Right renal pelvis (tissue), 4 donors: ENCODE measurements at places on chromosomes 11 and 22. TPM values are rescaled to one million over a fixed set of nuclear protein-coding genes. Genes with fewer than 3 reads are reported as not detected.

GRCh38 chr11:98834776-98835175 lies 186.0 kb upstream of the CNTN5 start:
- no peak for DNase-seq

- DNase-seq: no peak
Measured at GRCh38 chr22:37734964-37735451, 38.2 kb downstream of the TRIOBP start.

GRCh38 chr22:39317084-39317774 lies 2.2 kb downstream of the RPL3 start:
- no peak for DNase-seq

The POU2F3 gene
- polyA plus RNA-seq: 0.60 TPM

GRCh38 chr11:83723999-83724398 lies 437.8 kb upstream of the CCDC90B start:
- DNase-seq: no peak

- DNase-seq: no peak
Measured at GRCh38 chr11:83611600-83611999, 325.4 kb upstream of the CCDC90B start.

- DNase-seq: no peak
Measured at GRCh38 chr11:12930850-12931249, 78.3 kb upstream of the RASSF10 start.

- DNase-seq: no peak
Measured at GRCh38 chr11:27910186-27910931, 197.6 kb downstream of the KIF18A start.

DNA sequence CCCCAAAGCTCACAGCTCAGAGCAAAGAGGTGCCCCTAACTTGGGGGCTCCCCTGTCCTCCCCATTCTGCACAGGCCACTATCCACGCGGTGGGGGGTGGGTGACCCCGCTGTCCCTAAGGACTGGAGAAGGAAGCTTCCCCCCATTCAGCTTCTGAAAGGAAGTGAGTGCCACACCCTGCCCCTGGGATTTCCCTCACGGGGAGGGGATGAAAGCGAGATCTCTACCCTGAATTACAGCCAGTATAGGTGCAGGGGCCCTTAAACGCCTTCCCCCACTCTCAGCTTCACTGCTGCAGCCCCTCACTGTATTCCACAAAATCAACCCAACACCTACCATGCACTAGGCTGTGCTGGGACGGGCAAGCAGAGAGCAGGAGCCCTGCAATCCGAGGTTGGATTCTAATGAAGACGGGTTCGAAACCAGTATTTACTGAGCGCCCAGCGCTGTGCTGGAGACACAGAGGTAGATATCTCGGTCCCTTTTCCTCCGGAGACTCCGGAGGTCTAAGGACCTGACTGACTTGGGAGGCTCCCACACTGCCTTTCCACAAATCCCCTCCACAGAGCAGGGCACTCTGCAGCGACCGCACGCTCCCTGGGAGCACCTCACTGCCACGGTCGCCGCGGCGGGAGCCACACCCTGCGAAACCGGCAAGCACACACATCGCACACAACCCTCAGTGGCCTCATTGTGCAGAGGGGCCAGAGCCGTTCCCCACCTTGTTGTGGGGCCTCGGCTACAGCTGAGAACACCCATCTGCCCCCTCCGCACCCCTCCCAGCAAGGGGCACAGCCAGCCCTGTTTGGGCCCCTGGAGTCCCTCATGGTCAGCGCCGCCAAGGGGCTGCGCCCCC lies 1.8 kb downstream of the AHNAK start:
- DNase-seq: no peak

The TEX12 gene
- polyA plus RNA-seq: not detected

The PRG3 gene
- polyA plus RNA-seq: not detected

The PNPLA5 gene
- not detected for polyA plus RNA-seq

DNA sequence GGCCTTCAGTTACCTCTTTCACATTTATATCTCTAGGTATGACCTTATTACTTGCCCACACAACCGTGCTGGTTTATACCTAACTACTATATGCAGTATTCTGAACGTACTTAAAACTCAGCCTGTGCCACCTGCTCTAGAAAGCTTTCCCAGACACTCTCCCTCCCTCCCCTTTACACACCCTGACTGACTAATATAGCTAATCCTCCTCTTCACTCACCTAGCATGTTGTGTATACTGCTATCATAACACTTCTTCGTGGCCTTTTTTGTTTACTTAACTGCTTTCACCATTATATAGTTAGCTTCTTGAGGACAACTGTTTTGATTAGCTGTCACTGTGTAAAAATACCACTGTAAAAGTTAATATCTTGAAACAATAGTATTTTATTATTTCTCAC lies 23.5 kb downstream of the RNF214 start:
- DNase-seq: no peak

- DNase-seq: no peak
Measured at GRCh38 chr11:126375726-126376125, 20.2 kb downstream of the ST3GAL4 start.

GRCh38 chr22:21981874-21982273 lies 713 bp downstream of the TOP3B start:
- DNase-seq: no peak

The USP2 gene
- 11.3 TPM for polyA plus RNA-seq

GRCh38 chr22:26502688-26503561 lies 9.3 kb downstream of the TFIP11 start:
- DNase-seq: no peak

DNA sequence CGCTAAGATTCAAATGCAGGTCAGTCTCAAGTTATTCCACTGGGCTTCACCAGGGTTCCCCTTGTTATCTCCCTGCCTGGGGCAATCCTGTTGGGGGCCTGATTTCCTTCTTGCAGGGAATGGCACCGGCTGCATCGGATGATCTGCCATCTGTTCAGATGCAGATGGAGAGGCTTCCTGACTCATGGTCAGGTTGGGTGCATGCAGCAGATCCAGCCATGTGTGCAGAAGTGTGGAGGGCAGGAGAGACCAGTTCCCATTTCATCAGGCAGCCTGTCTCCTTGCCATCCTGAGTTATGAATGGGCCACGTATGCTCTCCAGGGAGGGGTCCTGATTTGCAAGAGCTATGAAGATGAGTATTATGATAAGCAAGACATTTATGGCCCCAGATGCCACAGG lies 161.2 kb upstream of the PLET1 start:
- DNase-seq: no peak
